Osteoblast (primary cell): ENCODE measurements at places on chromosomes 3 and 15.

GRCh38 chr3:4581124-4581424 lies 87.9 kb downstream of the ITPR1 start:
- no peak for DNase-seq

DNA sequence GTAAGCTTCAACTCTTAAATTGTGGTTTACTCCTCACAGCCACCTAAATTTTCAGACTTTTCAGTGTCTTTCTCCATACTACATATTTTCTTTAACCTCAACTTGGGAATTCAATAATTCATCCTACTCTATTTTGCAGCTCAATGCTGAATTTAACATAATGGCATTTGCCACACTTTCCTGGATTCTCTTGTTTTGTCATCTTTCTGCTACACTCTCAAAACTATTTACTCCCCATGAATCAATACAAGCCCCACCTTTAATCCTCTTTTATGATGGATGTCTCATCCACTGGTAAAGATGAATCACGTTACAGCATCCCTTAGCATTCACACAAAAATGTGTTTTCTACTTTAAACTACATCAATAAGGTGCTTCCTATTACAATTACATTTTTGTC lies 19.6 kb upstream of the CHMP2B start:
- DNase-seq: no peak

- no peak for DNase-seq
These were observed 72.1 kb downstream of the OTOL1 start for GRCh38 chr3:161568671-161569070.

DNA sequence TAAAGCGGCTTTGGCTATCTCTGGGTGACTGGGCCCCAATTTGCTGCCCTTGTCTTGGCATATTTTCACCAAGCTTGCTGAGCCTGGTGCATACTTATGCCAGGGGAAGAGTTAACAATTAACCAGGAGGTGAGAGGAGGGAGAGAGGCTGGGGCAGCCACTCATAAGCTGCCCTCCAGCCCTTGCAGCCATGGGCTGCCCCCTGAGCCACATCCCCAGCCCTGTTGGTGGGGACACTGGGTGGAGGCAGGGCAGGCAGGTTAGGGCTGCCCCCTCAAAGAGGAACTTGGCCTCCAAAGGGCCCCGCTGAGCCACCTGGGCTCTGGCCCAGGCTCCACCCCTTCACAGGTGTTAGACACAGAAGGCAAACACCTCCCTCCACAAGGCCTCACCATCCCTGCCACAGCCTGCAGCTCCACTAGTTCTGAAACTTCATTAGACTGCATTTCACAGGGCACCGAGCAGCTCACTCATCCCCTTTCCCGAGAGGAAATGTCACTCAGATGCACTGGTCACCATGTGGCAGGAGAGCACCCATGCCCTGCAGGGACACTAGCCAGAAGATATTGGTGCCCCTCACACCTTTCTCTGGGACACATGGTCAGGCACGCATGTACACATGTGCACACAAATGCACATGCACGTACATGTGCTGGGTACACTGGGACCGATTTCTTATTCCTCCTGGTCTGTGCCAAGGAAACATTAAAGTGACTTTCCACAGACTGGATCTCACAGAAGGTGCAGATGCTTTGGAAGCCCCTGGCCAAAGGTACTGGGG lies 20.2 kb downstream of the AMOTL2 start:
- DNase-seq: peak; percentile 5

GRCh38 chr3:102018551-102018950 lies 169.2 kb downstream of the NFKBIZ start:
- no peak for DNase-seq

GRCh38 chr3:38755130-38755529 lies 60.9 kb downstream of the SCN10A start:
- DNase-seq: no peak

DNA sequence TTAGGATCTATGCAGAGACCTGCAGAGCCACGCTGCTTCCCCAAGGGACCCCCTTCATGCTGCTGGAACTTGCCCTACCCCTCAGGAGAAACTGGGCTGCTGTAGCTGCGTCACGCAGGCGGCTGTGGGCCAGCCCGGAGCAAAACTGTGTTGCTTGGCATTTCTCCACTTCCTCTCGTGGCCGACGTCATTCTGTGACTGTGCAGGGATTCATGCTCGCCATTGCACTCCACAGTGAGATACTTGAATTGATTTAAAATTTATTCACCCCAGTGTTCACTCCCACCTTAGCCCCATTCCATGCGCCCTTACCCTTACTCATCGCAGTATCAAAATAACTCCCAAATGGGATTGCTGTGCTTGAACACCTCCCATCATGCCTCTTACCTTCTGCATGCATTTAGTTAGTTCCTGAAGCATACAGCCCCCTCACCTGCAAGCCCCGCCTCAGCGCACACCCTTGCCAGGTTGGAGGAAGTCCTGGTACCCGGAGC lies 45.7 kb downstream of the TMEM44 start:
- peak; percentile 94 for DNase-seq

- no peak for DNase-seq
These were observed 48.7 kb downstream of the MYH15 start for GRCh38 chr3:108461661-108462111.

DNA sequence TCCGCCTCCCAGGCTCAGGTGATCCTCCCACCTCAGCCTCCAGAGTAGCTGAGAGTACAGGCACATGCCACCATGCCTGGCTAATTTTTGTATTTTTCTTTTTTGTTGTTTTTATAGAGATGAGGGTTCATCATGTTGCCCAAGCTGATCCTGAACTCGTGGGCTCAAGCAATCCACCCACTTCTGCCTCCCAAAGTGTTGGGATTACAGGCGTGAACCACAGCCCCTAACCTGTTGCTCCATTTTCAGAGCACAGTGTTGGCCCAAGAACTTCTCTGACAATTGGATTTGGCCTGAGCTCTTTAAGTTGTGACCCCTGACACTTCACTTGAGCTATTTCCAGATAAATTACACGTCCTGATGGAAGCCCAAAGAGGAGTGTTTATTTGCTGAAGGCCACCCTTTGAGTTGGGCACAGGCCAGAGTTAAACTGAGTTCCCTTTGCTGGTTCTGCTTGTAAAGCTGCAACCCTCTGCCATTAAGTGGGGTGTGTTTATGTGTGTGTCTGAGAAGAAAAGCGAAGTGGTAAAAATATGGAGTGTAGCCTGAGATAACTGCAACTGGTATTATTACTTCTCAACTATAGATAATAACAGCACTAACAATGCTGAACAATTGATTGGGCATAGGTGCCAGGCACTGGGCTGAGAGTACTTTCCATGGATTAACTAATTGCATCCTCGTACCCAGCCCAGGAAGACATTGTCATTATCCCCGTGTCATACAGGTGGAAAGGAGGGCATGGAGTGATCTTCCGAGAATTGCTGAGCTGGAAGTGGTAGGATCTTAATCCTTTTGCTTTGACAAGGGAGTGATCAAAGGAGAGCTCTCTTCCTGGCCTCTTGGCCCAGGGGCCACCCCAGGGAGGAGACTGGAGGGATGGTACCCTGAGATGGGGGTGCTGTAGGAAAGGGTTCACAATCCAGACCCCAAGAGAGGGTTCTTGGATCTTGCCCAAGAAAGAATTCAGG lies 91.5 kb upstream of the PROK2 start:
- DNase-seq: no peak

GRCh38 chr15:31347067-31347975 lies 20.7 kb downstream of the KLF13 start:
- DNase-seq: peak; percentile 26

- DNase-seq: no peak
These were observed 320.3 kb upstream of the SATB1 start for GRCh38 chr3:18745472-18745871.

DNA sequence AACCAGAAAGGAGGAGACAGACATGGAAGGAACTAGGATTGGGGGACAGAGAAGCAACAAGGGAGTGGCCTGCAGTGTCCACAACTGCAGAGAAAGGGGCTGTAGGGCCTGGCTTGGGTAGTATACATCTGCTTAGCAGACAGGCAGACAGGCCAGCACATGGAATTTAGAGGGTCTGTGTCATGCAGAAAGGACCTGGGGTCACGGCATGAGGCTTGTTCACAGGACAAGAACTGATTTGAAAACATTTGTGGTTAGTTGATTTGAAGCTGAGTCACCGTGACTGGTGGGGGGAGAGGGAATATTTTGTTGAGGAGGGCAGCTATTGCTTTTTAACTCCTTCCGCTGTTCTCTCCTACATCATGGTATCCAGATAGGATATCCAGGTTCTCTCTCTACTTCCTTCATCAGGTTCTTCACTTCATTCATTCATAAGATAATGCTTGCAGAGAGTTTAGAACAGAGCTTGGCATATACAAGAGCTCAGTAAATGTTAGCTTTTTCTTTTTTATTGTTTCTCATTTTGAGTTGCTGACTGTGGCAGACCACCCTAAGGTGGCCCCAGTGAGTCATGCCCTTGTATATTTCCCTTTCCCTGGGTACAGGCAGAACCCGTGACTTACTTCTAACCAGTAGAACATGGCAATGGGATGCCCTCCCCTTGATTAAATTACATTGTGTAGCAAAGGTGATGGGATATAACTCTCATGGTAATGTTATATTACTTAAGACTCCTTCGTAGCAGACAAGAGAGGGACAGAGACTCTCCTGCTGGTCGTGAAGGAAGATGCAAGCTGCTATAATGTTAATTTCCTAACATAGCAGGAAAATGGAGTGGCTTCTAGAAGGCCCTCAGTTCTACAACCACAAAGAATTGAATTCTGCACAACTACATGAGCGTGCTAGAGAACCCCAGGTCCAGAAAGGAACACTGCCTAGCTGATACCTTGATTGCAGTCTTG lies 95.0 kb upstream of the NMNAT3 start:
- DNase-seq: no peak

GRCh38 chr3:129824926-129825541 lies 68.5 kb downstream of the TMCC1 start:
- no peak for DNase-seq

DNA sequence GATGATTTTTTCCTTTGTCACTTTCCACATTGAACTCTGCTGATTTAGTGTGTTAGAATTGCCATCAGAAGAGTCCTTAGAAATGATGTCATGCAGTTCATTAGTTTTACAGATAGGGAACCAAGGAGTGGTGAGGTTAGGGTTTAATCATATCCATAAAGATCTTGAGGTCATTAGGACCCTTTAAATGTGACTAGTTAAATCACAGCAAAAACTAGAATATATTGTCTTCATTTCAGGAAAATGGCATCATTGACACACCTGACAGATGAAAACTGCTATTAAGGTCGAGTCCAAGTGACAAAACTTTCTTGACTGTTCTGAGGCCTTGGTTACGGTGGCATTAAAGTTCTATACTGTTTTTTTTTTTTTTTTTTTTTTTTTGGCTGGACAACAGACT lies 50.5 kb downstream of the MBNL1 start:
- no peak for DNase-seq

DNA sequence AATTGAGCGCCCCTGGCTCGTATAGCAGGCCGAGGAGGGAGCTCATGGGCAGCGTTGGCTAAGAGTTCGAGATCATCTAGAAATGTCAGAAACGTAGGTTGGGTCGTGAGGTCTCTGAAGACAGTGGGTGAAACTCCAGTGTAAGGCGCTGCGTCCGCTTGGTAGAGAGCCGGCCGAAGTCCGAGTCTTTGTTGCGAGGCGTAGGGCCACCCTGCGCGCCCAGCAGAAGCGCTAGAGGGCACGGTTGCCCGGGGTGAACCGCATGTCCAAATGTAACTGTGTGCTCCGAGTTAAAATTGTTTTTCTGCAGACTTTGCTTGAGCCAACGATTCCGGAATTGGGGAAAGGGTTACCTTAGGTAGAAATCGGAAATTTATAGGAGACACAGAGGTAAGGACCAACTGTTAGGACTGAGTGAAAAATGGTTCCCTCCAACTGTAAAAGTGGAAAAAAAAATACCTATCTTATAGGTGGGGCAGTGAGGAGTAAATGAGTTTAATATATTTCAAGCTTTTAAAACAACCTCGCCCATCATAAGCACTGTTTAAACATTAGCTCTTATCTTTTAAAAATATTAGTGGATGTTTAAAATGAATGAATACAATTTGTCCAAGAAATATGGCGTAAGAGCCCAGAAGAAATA lies 993 bp upstream of the SIAH2 start:
- peak; percentile 91 for DNase-seq

DNA sequence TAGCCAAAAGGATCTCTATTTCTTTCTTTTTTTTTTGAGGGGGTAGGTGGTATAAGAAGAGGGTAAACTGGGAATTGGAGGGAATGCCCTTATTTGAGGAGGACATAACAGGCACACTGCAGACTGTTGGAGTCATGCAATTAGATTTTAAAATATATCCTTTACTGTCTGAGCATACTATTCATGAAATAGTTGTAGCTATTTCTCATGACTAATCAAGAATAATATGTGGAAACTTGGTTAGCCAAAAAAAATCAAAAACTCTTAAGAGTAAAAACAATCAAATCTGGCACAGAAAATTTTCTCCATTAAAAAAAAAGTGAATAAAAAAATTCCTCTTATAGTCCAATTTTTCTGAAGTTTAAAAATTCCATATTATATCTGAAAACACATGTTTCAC lies 174.9 kb downstream of the SCAPER start:
- DNase-seq: no peak

DNA sequence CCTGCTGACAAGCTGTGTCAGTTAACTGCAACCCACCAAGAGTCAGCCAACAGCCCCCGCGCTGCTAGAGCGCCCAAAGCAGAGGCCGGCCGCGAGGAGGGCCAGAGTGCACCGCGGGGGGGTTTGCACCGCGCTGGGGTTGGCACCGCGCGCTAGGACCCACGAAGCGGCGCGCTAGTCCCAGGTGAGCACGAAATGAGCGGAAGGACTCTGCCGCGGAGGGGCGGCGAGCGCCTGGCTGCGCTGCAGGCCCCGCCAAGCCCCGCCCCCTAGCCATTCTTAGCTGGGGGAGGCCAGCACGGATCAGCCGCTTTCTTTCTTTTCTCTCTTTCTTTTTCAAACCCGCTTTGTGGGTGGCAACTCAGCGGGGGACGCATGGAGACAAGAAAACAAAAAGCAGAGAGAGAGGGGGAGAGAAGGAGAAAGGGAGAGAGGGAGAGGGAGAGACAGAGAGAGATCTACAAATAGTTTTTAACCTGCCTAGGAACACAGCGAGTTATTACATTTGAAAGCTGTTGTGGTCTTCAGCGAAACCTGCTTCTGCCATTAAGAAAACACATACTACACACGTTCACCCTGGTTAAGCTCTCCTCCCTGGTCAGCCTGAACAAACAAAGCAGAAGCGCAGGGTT lies 6.9 kb upstream of the FOXB1 start:
- peak; percentile 50 for DNase-seq

DNA sequence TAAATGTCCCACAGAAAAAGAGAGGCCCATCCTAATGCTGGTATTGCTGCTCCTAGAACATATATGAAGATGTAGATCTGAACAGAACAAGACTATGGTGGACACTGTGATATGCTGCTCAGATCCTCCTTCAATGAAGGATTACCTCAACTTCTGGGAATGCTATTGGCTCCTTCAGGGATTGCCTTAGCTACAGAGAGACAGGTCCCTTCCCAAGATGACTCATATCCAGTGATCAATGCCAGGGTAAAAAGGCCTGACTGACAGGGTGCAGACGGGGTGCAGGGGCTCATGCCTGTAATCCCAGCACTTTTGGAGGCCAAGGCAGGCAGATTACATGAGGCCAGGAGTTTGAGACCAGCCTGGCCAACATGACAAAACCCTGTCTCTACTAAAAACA lies 20.5 kb upstream of the STAG1 start:
- DNase-seq: peak; percentile 76

GRCh38 chr3:183862610-183863009 lies 22.1 kb downstream of the PARL start:
- no peak for DNase-seq

GRCh38 chr3:107999215-107999775 lies 91.5 kb downstream of the CD47 start:
- DNase-seq: peak; percentile 81

- no peak for DNase-seq
These were observed 32.2 kb downstream of the RORA start for GRCh38 chr15:61196711-61197586.
